Activated CD4-positive, alpha-beta T cell treated with anti-CD3 and anti-CD28 coated beads, Interleukin-2, amount 50 U/mL, for 48 hours (primary cell): ENCODE measurements at places on chromosomes 13 and 19.

DNA sequence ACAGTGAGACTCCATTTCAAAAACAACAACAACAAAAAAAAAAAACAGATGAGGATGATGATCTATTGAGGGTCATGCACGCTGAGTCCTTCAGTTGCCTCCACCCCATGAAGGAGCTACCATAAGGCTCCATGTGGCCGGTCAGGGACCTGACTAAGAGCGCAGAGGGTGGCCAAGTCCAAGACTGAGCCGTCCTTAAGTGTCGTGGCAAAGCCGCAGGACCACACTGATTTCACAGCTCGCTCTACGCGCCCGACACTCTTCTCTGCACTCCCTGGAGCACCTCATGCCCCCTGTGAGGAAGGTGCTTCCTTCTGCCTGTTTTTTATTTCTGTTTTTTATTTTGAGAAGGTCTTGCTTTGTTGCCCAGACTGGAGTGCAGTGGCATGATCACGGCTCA is 12.3 kb downstream of the TTYH1 start:
- no peak for DNase-seq

GRCh38 chr13:63425131-63425530 is 2009.5 kb upstream of the PCDH20 start:
- DNase-seq = no peak

DNA sequence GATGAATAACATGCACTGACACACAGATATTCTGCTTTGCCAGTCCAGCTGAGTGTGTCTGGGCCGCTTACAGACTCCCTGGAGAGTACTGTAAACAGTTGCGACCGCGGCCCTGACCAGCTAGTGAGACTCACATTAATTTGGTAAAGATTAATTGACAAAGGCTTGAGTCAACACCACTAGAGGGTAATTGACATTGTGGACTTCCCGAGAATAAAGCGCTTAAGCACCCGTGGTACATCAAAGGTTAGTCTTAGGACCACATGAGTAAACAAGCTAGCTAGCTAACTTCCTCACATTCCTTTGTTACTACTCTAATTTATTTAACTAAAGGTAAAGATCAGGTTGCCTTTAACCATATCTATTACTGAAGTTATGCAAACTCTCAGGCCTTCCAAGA is 624.4 kb upstream of the ARGLU1 start:
- DNase-seq = no peak

DNA sequence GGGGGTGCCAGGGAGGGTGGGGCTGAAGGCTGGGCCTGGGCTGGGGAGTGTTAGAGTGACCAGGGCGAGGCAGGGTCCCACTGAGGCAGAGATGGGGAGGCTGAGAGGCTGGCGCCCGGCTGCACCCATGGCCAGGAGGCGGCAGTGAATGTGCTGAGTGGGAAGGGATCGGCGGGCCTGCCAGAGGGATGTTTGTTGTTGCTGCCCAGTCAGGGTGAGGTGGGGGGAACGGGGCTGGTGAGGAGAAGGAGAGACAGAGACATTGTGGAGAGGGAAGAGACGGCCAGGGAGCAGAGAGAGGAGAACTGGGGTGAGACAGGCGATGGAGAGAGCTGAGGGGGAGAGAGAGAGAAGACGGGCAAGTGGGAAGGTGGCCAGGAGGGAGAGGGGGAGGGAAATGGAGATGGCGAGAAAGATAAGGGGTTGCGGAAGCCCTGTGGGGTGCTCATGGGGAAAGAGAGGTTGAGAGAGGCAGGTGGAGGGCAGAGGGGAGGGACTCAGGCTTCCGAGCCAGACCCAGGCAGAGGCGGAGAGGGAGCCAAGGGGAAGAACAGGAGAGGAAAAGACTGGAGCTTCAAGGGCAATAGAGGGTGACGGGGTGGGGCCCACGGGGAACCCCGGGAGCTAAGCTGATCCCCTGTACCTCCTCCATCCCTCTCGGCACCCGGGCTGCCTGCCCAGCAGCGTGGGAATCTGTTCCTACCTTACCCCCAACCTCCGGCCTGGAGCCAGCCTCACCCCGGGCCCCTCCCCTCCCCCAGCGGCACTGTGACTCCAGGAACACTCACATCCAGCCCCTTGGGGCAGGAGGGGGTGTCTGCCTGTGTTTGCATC is 690 bp upstream of the B3GNT8 start:
- peak; percentile 41 for DNase-seq

DNA sequence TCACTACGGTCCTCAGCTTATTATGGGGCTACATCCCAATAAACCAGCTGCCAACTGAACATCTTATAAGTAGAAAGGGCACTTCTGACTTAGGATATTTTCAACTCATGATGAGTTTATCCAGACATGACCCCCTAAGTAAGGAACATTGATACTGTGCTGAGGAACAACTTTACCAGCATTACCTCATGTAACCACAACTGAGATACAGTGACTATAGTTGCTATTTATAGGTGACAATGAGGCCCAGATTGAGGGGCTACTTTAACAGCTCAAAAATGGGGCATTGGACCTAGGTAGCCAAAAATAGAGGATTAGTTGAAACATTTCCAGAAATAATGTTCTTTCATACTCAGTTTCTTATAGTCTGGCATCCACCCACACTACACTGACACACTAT is 26.8 kb downstream of the SKA3 start:
- DNase-seq = no peak

GRCh38 chr13:94325650-94326049 is 153.8 kb downstream of the DCT start:
- no peak for DNase-seq

- peak; percentile 81 for DNase-seq
These were observed 34.4 kb downstream of the GSX1 start for GRCh38 chr13:27826379-27827353.

DNA sequence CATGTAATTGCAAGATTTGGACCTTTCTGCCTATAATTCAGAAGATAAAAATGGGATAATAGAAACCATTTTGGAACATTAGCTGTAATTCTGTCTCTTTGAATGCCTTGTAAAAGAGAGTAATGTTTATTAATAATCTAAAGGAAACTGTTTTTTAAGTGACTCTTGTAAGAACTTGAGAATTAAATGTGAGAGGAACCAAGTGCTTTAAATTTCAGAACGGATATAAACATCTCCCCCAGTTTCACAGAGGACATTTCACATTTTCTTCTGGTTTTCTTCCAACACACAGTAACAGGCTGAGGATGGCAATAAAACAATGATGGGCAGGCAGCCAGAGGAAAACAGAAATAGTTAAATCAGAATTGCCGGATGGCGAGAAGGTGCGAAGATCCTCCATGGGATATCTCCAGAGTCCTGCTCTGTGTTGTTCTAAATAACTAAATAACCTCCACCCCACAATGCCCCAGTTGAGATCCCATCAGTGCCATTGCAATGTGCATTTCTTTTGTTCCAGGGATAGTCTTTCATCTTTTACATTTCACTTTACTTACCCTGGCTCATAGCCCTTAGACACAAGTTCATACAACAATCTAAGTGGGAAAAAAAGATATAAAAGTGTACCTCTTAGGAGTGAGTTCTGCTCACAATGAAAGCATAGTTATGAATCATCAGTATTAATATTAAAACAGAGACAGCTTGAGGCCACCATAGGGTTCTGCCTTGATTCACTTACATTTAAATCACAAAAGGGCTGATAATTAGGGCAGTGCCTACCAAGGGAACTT is 73.3 kb downstream of the TNFRSF19 start:
- no peak for DNase-seq

DNA sequence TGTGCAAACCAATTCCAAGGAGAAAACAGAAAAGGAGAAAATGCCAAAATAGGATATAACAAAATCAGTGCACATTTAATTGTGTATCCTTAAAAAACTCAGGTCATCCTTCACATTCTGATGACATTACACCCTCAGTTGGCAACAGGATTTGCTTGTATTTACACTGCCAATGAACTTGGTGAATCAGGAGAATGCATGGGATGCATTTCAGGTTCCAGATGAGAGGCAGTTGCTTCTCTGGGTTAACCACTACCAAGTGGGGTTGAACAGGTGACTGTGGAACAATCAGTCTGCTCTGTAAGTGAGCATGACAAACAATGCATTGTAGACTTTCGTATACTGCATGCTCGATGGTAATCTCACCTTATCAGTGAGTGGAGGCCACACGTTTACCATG is 79.1 kb downstream of the STARD13 start:
- DNase-seq = no peak

DNA sequence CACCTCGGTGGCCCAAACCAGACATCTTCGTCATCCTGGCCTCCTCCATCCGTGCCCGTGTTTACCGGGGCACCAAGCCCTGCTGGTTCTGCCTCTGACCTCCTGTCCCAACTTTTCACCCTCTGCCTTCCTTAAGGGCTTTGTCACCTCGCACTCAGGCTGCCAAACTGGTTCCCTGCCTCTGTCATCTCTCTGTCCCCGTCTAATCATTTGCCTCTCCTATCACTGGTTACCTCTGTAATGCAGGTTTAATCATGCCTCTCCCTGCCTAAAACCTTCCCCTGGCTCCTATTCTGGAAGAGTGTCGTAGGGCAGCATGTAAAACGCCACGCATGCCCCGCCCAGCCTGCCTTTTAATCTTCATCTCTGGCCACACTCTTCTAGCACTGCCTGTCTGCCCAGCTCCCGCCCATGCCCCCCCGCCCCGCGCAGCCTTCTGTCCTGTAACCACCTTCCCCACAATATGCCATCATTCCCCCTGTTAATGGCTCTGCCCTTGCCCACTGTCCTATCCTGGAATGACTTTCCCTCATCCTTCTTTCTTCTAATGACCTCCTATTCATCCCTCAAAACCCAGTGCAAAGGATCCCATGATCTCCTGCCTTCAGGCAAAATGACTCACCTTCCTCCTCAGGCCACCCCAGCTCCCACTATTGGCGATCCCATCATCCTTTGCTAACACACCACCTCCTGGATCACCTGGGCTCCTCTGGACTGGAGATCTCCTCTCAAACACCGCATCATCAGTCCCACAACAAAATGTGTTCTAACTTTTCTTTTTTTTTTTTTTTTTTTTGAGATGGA is 66.7 kb downstream of the PEX11G start:
- no peak for DNase-seq

DNA sequence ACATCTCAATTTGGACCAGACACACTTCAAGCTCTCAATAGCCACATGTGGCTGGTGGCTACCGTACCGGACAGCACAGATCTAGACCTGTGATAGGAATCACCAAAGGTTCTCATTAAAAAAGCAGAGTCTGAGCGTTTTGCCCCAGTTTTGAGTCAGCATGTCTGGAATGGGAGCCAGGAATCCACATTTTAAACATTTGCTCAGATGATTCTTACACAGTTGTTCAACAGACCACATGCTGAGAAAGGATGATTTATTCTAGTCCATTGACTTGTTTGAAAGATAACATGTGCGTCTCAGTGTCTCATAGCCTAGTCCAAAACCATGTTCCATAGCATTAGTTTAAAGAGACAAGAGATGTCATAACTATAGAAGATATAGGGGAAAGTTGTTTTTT is 53.4 kb downstream of the FLT3 start:
- no peak for DNase-seq

DNA sequence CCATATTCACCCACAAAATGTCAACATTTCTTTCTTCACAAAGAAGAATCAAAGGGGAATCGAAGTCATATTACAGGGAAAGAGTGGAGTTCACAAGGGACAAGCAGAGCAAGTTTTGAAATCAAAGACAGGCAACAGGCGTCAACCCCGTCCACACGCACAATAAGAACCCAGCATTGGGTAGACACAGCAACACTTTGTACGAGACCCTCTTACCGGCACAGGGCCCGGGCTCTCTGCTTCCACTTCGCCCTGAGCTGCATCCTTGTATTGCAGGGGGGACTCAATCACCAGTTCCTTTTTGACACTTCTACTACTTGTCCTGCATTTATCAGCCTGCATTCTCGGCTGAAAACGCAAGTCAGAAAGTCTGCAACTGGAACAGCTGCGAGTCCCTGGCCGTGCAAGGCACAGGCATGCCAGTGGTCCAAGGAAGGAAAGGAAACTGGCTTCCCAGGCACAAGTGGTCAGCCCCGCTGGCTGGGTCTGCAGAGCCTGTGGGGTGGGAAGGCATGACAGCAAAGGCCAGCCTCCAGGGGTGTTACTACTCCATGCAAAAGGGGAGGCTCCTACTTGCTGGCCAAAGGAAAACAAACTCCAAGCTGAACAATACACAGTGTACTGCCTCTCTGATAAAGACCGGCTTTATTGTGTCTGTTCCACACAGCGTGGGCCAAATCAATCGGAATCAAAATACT is at the start of gene DOCK9:
Gene DOCK9, minus strand, starts transcription at position 497 of the 698 bp plus-strand sequence. Its CDS starts 155 bp downstream, at position 342.
- DNase-seq = no peak

DNA sequence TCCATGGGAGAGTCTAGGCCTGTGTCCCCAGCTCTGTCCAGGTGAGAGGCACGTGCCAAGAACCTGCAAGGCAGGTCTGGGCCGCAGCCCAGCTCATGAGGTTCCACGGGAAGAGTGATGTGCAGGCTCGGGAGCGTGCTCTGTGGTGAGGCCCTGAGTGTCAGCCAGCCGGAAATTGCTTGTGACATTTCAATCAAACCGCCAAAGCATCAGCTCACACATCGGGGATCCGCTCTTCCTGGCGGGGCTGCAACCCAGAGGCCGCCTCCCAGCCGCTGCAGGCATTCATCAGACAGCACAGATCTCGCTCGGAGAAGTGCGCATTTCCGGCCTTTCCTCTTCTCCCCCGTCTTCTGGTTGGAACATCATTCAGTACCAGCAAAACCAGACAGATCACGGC is 109.3 kb downstream of the KDM4B start:
- DNase-seq = no peak

DNA sequence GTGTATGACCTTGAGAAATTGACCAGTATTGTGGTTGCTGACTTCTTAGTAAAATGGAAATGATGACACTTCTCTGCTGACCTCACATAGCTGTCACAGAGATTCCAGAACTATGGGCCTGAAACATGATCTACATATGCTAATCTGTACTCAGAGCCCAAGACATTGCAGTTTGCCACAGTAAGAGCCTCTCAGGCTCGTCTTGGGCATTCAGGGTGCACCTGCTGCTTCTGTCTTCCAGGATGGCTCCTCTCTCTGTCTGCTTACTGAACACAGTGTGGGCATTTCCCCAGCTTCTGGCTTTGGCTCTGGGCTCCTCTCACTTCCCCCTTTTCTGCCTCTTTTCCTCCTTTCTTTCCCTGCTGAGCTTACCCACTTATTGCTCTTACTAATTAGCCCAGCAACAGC is 22.3 kb upstream of the SLC46A3 start:
- no peak for DNase-seq

GRCh38 chr13:99980201-99980823 is 1.3 kb upstream of the ZIC2 start:
- peak; percentile 64 for DNase-seq

DNA sequence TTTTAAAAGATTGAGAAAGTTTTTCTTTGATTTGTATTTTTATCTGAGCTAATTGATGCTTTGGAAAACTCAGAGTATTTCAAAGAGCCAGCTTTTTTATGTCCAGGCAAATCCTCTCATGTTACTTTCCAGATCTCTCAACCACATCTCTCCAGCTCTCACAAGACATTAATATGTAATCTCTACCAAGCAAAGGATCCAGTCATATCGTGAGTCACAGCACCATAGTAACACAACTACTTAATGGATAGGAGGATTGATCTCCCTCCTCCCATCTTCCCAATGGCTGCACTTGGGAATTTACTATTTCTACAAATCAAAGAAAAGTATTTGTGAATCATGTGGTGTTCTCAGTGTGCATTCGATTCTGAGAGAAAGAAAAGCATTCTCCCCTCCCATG is 63.3 kb downstream of the POU4F1 start:
- no peak for DNase-seq

- no peak for DNase-seq
These were observed 45.8 kb downstream of the MIPEP start for GRCh38 chr13:23843436-23843835.
